ENCODE measurements at places on chromosomes 16 and 17. TPM values are rescaled to one million over a fixed set of nuclear protein-coding genes. Genes with fewer than 3 reads are reported as not detected.

HYDIN gene
- 0.34 TPM for total RNA-seq

GRAPL gene
- 1.5 TPM for total RNA-seq

CDH1 gene
- total RNA-seq = 0.15 TPM

PDILT gene
- not detected for total RNA-seq

KRTAP4-4 gene
- total RNA-seq = not detected

RNU2-1 gene
- not detected for total RNA-seq

SLC12A3 gene
- total RNA-seq = not detected

KRT16 gene
- not detected for total RNA-seq

KRTAP2-2 gene
- not detected for total RNA-seq

FOXF1 gene
- total RNA-seq = 25.4 TPM

DNASE1 gene
- total RNA-seq = 4.9 TPM

PLA2G15 gene
- 18.7 TPM for total RNA-seq

NLGN2 gene
- total RNA-seq = 9.1 TPM

ITGAD gene
- total RNA-seq = not detected

VAT1L gene
- total RNA-seq = 7.6 TPM
